ENCODE measurements at places on chromosomes 1 and 21. TPM values are rescaled to one million over a fixed set of nuclear protein-coding genes. Genes with fewer than 3 reads are reported as not detected.

DNA sequence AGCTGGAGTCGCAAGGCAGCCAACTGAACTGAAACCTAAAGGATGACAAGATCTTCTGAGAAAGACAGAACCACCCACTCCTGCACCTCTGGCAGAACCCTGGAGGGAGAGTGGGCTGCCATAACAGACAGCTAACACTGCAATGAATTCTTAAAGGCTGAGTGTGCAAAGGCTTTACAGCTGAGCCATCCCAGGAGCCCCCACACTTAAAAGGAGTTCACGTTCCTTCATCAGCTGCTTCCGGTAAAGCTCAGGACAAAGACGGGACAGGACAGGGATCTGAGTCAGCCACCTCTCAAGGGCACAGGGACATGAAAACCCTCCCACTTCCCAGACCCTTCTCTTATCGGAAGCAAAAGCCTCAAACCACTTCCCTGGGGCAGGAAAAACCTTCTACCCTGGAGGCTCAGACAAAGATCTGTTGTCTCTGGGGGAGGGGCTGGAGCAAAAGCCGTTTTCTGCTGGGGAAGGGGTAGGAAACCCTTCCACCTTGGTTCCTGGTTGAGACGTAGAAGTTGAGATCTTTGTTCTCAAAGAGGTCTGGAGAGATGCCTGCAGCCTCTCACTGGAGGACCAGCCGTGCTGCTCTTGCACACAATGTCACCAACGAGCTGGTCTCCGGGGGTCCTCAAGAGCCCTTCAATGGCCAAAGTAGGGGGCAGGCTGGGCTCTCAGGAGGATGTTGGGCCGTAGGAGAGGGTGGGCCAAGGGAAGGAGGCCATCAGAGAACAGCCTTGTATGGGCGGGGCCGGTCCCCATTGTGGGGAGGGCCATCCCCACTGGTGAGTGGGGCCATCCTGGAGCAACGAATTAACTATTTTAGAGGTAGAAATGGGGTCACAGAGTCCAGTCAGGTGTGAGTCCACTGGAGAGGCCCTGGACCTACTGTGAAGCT lies 452.4 kb downstream of the PTPRU start:
- no peak for DNase-seq

DNA sequence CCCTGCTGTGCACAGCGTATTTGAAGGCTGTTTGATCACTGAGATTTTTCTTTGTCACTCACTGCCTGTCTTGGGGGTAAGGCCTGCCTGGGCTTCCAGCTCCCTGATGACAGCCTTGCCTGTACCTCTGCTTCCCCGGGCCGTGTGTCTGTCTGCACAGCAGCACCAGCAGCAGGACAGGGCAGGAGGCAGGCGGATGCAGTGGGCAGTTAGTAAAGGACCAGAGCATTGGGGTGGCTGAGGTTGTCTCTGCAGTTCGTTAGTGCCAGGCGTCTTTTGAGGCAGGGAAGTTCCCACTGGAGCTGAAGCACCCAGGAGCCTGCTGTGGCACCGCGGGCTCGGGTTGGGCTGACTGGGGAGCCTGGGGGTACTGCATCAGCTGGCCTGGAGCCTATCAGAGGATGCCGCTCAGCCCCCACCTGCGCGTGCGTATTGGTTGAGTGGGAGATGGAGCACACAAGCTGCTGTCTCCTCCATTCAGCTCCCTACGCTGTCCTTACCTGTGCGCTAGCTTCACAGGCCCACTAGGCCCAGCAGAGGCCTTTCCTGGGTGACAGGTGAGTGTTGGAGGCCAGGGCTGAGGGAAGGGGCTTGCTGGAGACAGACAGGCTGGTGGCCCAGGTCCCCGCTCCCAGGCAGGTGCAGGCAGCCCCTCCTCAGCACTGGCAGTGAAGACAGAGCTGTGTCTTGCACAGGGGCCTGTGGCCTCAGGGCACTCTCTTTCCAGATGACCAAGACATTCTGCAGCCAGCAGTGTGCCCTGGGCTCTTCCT lies 28.2 kb downstream of the SNAP47 start:
- DNase-seq: no peak

GRCh38 chr1:115337633-115338456 lies at the start of gene NGF:
Gene NGF (minus strand): TSS chr1:115338249. CDS start chr1:115286795, 51,454 bp downstream.
- DNase-seq: peak; percentile 57

DNA sequence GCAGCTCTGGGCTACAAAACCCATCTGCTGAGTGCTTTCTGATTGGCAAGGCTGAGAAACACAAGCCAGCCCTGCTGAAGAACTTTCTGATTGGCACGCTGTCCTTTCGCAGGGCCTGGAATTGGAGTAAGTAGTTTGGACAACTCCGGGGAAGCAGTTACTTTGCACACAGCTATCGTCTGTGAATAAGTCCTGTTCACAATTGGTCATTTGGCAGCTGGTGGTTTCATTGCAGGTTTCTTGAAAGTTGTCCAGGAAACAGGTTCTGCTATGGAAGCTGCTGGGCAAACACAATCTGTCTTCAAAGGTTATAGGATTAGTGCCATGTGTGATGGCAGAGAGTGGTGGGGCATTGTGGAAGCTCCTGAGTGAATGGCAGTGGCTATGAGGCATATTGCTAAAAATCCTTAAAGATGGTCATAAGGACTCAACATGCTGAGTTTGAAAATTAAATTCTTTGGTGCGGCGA lies at the start of gene KRTAP27-1:
Gene KRTAP27-1 (minus strand): TSS at position 419 of the 469 bp plus-strand sequence. CDS start 26 bp downstream, at position 393.
- no peak for DNase-seq

DNA sequence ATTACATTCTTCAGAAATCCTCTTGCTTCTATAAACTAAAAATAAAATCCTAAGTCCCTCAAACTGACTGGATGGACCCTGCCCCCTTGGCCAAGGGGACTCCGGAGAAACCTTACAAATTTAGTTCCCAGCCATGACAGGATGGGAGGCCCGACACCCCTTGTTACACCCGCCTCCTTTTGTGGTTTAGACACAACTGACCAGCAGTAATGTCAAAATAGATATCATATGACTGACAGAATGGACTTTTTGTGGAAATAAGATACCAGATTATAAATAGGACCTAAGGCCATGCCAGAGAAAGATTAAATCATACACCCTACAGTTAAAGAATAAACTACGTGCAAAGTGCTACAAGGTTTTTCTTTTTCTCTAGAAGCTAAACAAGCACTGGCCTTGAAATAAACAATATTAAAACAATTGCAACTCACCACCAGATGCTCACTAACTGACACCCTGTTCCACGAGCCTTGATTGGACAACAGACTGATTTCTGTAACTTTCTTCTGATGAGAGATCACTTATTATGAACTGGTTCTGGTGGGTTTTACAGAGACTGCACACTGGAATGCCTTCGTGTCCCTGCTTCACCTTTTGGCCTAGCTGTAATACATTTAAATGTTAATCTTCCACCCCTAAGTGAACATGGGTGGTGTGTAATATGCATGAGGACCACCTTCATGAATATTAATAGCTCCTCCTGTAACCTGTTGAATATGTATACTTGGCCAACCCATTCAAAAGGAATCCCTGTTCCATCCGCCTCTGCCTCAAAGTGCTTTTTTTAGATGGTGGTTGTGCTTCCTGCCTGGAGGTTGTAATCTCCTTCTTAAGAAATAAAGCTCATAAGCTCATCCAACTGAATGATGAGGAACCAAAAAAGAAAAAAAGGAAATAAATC lies 99.6 kb downstream of the ODF2L start:
- no peak for DNase-seq

DNA sequence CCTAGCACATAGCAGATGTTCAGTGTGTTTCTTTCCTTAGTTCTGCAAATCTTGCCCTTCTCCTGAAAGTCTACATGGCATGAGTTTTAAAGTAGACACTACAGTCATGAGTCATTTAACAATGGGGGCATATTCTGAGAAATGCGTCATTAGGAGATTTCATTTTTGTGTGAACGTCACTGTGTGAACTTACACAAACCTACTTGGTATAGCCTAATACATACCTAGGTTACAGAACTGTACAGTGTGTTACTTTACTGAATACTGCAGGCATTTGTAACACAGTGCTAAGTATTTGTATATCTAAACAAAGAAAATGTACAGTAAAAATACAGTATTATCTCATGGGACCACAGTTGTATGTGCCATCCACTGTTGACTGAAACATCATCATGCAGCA lies 10.0 kb downstream of the TTF2 start:
- no peak for DNase-seq

- DNase-seq: no peak
Observed at GRCh38 chr1:106055855-106056254, 1000.6 kb upstream of the PRMT6 start.

DNA sequence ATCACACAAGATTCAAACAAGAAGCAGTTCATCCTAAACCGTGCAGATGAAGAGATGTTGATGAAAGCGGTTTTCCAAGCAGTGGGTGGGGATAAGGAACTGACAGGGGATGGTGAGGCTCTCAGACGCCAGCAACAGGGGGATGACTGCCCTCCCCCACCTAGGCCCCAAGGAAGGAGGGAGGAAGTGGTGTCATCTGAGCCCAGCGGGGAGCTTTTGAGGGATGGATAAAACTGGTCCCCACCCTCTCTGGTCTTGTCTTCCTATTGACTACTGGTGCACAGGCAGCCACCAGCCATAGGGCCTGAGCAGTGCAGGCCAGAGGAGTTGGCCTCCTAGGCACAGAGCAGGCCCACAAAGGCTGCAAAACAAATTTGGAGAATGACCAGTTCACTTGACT lies 175.5 kb downstream of the HUNK start:
- DNase-seq: no peak

DNA sequence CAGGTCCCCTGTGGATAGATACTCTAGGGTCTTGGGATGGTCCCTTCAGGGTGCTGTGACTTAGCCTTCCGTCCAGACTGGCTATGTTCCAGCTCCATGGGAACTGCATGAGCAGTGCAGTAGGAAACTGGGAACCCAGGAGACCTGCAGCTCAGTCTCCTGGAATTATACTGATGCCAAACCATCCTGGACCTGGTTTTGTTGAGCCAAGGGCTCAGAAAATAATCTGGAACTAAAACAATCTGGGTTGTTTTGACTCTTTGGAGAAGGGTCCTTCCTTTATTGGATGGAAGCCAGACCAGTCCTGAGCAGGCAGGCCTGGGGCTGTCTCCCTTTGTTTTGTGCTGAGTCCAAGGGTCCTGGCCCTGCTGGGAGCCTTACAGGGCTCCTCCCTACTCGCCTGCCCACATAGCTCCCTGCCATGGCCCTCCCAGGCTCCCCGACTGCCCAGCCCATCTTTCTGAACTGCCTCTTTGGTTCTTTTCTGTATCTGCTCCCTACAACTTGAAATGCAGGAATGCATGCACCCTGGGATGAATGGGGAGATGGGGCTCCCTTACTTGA lies 1.2 kb downstream of the IPO13 start:
- no peak for DNase-seq

DNA sequence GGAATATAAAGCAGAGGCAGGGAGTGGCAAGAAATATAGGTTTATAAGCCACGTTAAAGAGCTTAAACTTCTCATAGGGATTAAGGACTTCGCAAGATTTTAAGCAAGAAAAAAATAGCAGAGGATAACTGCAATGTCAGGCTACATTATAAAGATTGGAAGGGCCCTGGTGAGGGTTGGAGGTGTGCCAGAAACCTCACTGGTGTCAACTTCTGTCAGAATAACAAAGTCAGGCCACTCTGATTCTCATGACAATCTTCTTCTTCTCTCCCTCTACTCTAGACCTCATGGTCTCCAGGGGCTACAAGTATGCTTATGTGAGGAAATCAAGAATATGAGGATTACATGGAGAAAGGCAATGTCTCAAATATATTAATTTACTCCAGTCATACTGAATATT lies 32.6 kb upstream of the FMO2 start:
- DNase-seq: no peak

DNA sequence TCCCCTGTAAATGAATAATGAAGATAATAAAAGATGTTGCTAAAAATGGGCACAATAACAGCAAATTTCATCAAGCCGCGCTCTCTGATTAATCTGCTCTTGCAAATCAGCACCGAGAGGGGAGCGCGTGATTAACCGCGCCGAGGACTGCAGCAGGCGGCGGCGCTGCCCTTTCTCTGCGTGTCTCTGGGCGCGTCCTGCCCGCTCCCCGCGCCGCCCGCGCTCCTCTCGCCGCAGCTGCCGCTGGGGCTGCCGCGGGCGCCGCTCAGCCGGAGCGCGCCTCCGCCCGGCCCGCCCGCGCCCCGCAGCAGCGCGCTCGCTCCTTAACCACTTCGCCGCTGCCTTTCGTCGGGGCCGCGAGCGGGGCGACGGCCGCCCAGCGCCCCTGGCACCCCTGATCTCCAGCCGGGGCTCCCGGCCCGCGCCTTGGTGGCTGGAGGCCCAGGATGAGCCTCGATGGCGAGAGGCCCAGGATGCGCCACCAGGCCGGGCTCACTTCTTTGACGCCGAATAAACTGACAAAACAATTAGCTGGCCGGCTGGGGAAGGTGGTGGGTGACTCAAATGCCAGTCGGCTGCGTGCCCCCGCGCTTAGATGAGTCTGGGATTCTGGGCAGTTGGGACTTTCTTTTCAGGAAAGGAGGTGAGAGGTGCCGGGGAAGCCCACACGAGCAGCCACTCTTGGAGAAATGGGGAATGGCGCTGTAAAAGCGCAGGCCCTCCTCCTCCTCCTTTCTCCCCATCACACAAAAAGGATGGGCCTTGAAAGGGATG lies 221.4 kb upstream of the PKN2 start:
- DNase-seq: no peak

DNA sequence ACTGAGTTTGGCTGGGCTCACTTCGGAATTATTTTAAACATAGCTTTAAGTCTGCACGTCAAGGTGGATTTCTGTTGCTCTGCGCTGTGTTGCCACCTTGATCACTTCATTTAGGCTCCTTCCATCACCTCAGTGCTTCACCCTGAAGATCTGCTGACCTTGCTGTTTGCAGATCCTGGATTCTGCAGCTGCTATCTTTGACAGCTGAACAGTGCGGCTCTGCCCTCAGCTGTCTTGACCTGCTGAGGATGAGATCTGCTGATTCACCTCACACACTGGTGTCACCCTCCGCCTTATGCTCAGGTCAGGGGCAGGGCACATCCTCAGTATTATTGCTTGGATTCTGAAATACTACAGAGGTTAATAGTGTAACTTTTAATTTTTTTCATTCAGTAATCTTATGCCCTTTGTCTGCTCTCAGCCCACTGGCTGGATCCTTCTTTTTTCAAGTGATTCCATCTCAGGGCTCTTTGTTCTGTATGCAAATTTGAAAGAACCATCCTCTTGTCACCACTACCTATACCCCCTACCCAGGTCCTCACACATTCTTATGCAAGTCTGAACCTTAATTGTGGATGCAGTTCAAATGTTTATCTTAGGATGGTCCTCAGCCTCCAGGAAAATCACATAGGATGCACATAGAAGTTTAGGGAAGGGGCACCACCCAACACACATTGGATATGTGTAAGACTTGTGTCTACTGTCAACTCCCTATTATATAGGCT lies 364.0 kb downstream of the OLFM3 start:
- DNase-seq: no peak

GRCh38 chr1:60802884-60803283 lies 279.5 kb upstream of the NFIA start:
- DNase-seq: no peak

GRCh38 chr1:201542309-201543035 lies 3.5 kb downstream of the NAV1 start:
- no peak for DNase-seq

- DNase-seq: no peak
Observed at GRCh38 chr1:240956020-240956419, 344.1 kb upstream of the GREM2 start.

GRCh38 chr1:230104395-230105244 lies 37.6 kb downstream of the GALNT2 start:
- peak; percentile 97 for DNase-seq

- DNase-seq: no peak
Observed at GRCh38 chr1:219312967-219313366, 139.3 kb downstream of the LYPLAL1 start.

Gene RIMS3
- total RNA-seq: 5.3 TPM

Gene DMRTA2
- total RNA-seq: not detected

Gene KLF17
- not detected for total RNA-seq

Gene ETV3L
- total RNA-seq: not detected

Gene PIK3C2B
- 146 TPM for total RNA-seq

Gene CD1B
- not detected for total RNA-seq

Gene C21orf91
- 19.0 TPM for total RNA-seq

Gene RGS7
- total RNA-seq: 0.60 TPM

Measured in ureter (tissue), 1 donor.